ENCODE measurements at places on chromosomes 2 and 18.

- no peak for DNase-seq
Observed at GRCh38 chr2:50391556-50391955, 640.4 kb downstream of the NRXN1 start.

DNA sequence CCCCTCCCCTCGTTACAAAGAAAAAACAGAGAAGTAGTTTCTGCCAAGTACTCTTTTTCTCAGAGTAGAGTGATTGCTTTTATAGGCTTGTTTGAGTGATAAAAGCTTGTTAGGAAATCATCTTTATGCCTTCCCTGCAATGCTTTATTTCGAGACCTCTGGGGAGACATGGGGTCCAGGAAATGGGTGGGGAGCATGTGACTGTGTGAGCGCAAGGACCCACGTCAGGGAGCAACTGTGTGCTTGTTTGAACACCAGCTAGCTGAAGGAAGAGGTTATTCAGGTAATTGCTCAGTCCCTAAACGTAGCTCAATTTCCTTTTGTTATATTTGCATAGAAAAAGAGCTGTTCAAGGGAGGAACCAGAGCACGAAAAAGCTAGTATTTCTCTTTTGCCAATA lies 187.3 kb downstream of the FAM210A start:
- no peak for DNase-seq

DNA sequence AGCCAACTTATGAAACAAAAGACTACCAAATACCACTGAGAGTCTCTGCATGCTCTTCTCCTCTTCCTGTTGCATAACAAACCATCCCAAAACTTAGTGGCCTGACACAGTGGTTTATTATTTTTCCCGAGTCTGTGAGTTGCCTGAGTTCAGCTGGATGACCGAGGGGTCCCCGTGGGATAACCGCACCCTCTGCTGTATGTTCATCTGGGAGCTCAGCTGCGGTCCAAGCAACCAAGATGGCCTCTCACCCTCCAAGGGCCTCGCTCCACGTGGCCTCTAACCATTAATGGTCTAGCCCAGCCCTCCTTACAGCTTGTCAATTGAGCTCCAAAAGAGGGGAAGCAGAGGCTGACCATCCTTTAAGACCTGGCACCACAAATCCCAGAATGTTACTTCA lies 17.1 kb downstream of the ITM2C start:
- DNase-seq, result peak; percentile 3

DNA sequence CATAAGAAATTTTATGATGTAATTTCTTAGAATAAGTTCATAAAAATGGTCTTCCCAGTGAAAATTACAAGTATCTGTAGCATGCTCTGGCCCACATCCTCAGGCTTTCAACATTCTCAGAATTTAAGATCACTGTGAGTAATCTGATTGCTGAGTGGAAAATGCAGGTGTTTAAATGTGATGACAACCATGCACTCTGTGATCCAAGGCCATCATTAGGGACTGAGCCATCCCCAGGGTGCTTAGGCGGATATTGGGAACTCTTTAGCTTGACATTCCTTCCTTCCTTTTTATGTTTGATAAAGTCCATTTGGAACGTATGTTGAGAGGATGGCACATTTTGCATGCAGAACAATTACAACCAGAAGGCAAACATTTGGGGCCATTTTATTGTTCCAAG lies 95.5 kb downstream of the ARL4C start:
- DNase-seq, result no peak

DNA sequence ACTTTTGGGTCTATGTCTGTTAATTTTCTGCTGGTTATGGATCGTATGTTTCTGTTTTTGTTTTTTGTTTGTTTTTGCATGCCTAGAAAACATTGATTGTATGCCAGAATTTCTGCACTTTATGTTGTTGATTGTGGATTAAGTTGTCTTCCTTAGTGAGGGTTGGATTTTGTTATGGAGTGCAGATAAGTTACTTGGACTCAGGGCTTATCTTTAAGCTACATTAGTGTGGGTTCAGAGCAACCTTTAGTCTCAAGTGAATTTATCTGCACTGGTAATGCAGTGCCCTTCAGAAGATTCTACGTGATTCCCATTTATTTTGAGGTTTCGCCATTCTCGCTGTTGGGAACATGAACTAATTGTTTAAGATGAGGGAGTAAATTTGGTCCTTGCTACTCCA lies 32.9 kb downstream of the UBR3 start:
- DNase-seq, result no peak

- DNase-seq, result no peak
Observed at GRCh38 chr2:134453476-134453875, 199.6 kb downstream of the MGAT5 start.

DNA sequence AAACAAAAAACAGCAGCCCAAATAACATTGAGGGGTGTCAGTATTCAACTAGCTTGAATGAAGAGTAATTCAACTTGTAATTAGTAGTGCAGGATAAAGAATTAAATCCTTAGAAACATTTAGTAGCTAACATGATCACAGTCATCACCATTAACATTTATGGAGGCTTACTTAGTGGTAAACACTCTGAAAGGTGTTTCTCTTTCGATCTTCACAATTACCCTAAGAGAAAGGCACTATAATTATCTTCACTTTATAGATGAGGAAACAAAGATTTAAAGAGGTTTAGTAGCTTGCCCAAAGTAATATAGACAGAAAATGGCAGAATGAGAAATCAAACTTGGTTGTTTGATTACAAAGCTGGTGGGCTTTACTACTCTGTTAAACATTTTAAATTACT lies 81.5 kb downstream of the GAREM1 start:
- no peak for DNase-seq

DNA sequence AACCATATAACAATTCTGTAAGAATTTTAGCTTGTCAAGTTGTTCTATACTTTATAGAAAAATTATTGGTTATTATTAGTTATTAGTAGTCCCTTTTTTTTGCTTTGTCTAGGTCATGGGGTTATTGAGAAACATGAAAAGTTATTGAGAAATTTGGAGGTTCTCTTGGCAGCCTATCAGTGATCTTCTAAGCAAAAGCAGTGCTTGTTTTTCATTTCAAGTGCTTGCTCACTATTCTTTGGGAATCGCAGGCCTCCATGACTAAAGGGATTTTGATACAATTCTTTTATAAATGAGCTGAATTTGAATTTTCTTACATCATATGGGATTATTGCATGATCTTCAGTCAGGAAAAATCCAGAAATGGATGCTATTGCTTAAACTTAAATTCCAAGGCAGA lies 25.8 kb downstream of the PLEKHA3 start:
- no peak for DNase-seq

GRCh38 chr2:136246086-136246669 lies 128.2 kb upstream of the CXCR4 start:
- peak; percentile 42 for DNase-seq

DNA sequence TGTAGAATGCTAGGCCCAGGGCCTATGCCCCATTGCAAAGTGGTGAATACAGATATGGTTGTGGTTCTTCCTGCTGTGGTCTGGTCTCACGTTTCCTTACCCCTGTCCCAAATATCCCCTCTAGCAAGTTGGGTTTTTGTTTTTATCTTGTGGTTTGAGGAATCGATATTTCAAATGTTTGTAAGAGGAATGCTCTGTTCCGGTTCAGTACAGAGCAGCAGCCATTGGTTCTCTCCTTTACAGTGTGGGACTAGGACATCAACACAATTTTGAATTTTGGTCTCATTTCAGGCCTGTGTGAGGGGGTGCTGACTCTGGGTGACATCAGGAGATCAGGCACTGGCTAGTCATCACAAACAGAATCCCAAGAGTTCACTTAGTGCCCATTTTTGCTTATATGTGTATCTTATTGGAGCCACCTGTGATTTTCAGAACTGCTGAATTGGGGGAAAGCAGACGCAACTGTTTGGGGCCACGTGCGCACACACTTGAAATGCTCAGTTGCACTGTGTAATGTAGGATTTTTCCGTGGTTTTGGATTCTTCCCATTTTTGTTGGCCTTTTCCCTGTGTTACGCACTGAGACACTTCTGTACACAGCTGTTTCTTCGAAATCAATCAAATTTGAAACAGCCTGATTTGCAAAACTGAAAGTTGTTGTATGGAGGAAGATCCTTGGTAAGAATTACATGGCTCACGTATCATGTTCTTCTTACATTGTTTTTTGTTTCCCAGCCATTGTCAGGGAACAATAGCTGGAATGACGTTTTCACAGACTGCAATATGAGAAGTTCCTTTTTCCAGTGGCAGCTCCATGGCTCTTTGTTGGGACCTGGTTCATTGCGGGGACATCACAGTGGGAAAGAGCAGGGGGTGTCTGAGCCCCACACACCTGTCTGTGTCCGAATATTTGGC lies 8.6 kb downstream of the SH3BP4 start:
- no peak for DNase-seq

GRCh38 chr18:24319757-24320156 lies 77.9 kb downstream of the OSBPL1A start:
- DNase-seq, result no peak

DNA sequence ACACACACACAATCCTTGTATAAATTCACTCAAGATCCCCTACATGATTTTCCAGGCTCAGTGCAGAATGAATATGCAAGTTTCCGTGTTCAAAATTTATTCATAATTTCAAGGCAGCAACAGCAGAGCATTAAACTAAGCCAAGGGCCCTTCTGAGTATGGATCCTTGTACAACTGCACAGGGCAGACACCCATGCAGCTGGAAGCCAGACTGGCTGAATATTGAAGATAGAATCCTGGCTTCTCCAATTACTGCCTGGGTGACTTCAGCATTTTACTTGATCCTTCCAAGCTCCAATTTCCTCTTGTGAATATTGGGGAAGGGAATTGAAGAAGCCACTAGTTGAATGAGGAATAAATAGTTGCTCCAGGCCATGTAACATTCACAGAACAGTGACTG lies 267.9 kb upstream of the REG3G start:
- no peak for DNase-seq

GRCh38 chr2:177611310-177611886 lies 218.8 kb downstream of the AGPS start:
- no peak for DNase-seq

GRCh38 chr18:58871514-58872420 lies 7.1 kb downstream of the ZNF532 start:
- no peak for DNase-seq

DNA sequence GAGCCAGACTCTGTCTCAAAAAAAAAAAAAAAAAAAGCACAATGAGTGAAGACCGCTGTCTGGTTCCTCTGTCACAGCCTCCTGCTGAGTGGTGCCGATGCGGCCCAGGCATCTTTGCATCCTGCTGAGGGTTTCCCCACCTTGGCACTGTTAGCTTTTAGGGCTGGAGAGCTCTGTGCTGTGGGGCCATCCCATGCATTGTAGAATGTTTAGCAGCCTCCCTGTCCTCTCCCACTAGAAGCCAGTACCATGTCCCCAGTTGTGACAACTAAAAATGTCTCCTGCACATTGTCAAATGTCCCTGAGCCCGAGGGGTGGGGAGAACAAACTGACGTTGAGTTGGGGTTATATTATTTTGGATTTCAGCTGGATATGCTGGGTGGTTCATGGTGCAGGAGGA lies 7.9 kb upstream of the COLEC11 start:
- DNase-seq, result no peak

- DNase-seq, result no peak
Observed at GRCh38 chr2:186129767-186130581, 356.1 kb upstream of the ZC3H15 start.

- DNase-seq, result no peak
Observed at GRCh38 chr2:236702657-236703372, 133.2 kb downstream of the ACKR3 start.

DNA sequence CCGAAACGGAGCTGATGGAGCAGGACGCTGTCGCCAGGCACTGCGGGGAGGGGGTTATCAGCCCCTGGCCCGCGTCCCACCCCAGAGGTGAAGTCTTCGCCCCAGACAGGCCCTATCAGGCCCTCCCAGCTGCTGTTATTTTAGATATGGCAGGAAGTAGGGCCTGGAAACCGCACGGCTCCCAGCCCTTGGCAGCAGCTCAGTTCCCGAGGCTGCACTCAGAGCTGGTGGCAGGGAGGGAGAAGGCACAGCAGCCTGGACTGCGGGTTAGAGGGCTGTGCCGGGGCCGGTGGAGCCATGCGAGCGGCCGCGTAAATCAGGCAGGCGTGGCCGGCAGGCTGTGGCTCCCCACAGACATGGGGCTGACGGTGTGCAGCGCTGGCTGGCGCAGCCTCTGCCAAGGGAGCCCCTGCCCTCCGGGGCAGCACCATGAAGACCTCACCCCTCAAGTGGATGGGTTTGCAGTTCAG lies 111.4 kb downstream of the NFATC1 start:
- DNase-seq, result peak; percentile 23

DNA sequence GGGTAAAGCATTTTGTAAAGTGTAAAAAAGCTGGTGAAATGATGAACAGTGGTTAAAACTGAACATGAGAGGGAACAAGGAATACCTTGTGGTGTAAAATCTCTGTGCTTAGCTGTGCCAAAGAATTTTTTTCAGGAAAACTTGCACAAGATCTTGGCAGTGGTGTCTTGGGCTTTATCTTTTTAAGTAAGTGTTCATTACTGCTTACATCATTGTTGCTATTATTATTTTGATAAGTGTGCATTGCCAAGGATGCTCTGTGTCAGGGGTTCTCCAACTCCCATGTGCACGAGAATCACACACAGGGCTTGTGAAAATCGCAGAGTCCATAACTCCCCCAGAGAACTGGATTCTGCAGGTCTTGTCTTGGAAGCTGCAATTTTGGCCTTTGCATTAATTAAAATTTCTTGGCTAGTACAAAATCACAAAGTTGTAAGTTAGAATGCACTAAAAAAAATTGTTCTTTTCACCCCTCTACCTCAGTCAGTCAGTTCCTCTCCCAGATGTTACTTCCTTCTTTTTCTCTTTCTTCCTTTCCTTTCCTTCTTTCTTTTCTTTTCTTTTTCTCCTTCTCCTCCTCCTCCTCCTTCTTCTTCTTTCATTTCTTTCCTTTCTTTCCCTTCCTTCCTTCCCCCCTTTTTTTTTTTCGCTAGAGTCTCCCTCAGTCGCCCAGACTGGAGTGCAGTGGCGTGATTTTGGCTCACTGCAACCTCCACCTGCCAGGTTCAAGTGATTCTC lies 37.8 kb downstream of the GATA6 start:
- DNase-seq, result no peak

All from WTC11 (cell line).